ENCODE measurements at places on chromosomes 7 and 10.

GRCh38 chr7:114312649-114313048, 102.0 kb upstream of the FOXP2 start:
- DNase-seq = no peak

DNA sequence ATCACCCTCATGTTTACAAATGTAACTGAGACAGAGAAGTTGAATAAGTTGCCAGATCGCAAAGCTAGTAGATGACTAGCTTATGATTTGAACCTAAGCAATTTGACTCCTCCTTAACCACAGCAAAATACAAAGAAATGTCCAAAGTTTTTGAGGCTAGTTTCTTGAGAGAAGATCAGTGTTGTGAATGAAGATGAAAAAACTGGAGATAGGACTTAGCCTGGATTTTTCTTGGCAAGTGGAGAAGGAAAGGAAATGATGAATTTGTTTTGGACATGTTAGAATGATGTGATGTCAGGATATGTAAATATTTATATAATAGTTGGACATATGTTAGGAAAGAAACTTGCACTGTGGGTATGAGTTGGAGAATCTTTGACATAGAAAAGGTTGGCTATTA, 149.8 kb downstream of the LSMEM1 start:
- no peak for DNase-seq

- DNase-seq = no peak
Measured at GRCh38 chr10:44460416-44460815, 75.5 kb upstream of the CXCL12 start.

GRCh38 chr7:46396481-46396880, 475.4 kb upstream of the IGFBP3 start:
- DNase-seq = no peak

DNA sequence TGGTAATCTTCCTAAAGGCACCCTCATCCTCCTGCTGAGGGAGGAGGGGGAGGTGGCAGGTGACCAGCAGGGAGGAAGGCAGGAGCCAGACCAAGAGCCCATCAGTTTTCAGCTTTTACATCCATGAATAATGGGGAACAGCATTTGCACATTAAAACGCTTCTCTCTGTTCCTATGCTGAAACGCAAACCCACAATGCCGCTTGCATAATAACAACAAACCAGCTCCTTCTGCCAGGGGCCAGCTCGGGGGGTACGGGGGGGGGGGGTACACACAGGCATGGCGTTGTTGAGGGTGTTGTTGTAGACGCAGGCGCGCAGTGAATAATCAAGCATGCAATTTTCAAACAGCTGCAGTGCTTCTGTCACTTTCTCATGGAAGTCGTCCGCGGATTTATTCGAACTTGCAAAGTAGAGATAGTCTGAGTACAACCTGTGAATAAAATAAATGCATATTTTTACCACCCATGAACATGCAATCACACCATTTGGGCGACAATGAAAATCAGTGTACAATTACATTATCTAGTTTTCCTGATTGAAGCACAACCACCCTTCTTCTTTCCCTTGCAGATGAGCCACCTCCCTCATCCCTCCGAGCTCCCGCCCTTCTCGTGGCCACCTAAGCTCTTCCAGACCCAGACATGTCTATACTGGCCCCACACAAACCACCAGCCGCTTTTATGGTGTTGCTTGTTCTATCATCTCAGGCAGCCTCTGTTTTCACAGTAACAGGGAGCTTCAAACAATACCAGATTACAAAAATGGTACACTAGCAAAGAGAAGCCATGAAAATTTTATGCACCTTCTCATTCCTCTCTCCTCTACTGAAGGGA, 72.2 kb downstream of the CHST15 start:
- no peak for DNase-seq

GRCh38 chr10:60870416-60870728, 73.6 kb downstream of the RHOBTB1 start:
- DNase-seq = no peak

DNA sequence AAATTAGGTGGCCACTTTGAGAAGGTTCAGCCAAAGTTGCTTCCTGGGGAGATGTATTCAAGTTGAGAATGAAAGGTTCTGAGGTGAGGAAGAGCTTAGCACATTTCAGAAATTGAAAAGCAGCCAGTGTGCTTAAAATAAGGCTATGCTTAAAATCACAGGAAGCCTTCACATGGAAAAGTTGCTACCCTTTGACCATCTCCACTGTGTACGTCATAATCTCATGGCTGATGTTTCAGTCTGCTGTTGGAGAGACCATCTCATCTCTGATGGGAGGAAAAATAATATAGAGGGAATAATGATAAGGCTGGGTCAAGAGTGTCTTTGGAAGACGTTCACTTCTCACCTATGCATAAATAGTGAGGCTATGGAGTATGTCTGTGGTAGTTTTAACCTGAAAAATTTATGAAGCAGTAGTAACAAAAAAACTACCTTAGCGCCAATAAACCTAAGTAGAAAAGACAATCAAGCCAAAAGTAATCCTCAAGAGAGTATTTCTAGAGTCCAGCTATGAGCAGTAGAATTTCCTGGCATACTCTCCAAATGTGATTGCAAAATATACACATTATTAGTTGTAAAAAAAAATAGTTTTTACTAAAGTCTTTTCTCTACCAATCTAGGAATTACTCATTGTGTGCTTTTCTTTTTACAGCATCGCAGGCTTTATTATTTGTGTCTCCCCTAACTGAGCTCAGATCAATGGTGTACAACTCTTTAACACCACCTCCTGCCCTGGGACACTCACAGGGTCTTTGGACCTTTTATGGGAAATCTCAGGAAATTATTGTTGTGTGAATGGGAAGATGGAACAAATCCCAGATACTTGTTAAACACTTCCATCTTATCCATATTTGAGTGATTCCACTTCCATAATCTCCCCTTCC, 435.2 kb upstream of the LRGUK start:
- DNase-seq = no peak

DNA sequence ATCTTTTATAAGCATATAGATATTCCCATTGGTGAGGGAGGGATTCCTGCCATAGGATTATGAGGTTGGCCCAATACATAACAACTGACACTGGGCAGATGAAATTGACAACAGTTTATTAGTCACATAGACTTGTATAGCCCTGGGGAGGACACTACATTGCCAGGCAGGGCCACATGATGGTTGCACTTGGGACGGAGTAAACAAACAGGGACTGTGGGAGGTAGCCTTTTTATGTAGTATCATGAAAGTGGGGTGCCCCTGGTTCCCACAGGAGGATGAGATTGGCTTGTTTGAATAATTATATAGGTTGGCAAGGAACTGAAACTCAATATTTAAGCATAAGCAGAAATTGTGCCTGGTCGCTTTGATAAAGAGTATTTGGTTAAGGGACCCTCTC, 23.5 kb downstream of the TRIM24 start:
- no peak for DNase-seq

- no peak for DNase-seq
Measured at GRCh38 chr7:113267271-113267670, 148.9 kb upstream of the SMIM30 start.

DNA sequence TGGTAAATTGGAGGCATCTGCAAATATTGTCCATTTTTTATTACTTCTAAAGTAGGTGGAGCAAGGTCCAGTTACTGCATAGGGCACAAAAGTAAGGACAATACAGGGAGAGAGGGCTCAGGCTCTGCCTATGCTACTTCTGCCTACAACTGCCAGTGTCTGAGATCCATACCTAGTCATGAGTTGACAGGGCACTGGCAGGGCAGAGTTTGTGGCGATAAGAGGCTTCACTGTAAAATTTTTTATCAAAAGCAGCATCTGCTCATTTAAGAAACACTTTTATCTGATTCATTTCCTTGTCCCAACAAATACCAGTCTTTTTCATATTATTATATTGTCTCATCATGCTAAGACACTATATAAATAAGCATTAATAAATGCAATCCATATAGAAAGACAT, 178.0 kb downstream of the LRRN3 start:
- no peak for DNase-seq

- no peak for DNase-seq
Measured at GRCh38 chr10:28952523-28952922, 275.2 kb downstream of the BAMBI start.

DNA sequence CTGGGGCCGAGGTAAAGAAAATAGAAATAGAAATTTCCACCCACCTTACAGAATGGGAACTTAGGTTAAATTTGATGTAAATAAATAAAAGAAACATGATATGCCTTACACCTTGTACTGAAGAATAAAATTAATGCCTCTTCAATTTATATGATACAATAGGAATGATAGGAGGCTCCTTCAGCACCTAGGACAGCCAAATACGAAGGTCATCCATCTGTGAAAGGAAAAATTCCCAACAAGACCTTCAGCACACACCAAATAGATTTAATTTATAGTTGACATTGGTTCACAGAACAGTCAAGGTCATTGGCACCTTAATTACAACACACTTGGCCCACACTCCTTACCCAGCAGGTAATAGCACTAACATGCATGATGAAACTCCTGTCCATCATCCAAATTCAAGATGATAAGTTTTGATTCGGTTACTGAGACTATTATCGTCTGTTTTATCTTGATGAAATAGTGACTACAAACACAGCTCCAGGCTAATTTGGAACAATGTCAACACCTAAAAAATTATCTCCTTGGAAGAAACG, 250.9 kb downstream of the SNX13 start:
- no peak for DNase-seq

GRCh38 chr7:27822245-27822644, 82.3 kb downstream of the TAX1BP1 start:
- no peak for DNase-seq

GRCh38 chr10:123581656-123582055, 84.5 kb upstream of the GPR26 start:
- no peak for DNase-seq

DNA sequence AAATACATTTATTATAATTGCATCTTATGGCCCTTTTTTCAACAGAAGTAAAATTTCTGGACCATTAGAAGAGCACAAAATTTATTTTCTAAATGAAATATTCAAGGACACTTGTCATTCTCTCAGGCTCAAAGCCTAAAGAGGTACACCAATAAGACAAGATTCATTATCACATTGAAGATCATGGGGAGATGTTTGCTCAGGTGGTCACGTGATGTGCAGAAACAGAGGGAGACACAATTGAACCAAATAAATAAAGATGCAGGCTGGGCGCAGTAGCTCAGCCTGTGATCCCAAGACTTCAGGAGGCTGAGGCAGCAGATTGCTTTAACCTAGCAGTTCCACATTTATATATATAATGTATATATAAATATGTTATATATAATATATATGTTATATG, 53.2 kb upstream of the TMEM254 start:
- DNase-seq = no peak

DNA sequence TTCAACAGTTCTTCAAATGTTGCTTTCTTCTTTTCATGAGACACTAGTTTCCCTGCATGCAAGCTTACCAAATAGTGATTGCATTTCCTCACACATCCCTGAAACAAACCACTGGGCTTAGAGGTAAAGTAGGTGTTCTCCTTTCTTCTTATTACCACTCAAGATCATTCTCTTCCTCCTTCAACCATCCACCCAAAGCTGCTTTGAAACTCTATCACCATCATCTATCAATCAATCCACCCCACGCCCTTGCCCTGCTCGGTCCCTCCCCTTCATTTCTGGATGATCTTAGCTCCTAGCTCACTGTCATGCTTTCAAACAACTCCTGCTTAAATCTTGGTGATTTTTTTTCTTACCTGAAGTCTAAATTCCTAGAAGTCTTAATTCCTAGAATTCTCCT, 18.9 kb downstream of the HYCC1 start:
- no peak for DNase-seq

GRCh38 chr10:110803830-110804338, 67.8 kb upstream of the PDCD4 start:
- peak; percentile 20 for DNase-seq

GRCh38 chr10:119131512-119132240, 27.8 kb downstream of the DENND10 start:
- DNase-seq = peak; percentile 45
